ENCODE measurements at places on chromosomes 6 and 20.
A peak's percentile ranks its signal among the peaks of the same experiment; 100 is the strongest.

GRCh38 chr6:83808926-83809325 is 44.2 kb upstream of the RIPPLY2 start:
- DNase-seq, result no peak

DNA sequence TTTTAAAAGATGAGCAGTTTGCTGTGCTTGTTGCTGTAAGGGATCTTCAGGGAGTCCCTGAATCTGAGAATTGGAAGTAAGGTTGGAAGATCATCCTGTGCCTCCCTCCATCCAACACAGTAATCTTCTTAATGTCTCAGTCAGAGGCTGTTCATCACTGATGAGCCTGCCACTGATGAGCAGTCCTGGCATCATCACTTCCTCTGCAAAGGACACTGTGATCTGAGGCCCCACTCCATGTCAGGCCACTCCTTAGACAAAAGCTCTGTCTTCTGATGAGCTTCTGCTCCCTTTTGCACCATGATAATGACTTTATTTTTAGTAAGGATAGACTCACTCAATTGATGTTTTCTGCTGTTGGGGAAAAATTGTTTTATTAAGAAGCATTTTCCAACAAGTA is 121.0 kb downstream of the UST start:
- no peak for DNase-seq

DNA sequence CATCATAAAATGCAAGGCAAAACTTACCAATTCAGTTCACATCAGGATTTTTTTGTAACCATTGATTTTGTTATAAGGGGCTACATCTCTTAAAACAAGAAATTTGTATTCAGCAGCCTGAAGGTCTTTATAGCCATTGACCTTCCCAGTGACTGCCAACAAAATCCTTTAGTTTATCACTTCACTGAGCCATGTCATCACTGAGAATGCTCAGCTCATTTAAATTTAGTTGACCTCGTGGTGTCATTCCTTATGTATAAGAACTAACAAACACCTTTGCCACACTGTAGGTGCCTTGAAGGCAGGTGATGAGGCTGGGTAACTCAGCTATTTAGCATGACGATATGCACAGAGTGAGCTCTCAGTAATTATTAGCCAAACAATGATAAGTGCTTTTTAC is 77.7 kb downstream of the GRM1 start:
- DNase-seq, result no peak

- no peak for DNase-seq
These were observed 15.6 kb downstream of the TP53RK start for GRCh38 chr20:46673394-46674252.

DNA sequence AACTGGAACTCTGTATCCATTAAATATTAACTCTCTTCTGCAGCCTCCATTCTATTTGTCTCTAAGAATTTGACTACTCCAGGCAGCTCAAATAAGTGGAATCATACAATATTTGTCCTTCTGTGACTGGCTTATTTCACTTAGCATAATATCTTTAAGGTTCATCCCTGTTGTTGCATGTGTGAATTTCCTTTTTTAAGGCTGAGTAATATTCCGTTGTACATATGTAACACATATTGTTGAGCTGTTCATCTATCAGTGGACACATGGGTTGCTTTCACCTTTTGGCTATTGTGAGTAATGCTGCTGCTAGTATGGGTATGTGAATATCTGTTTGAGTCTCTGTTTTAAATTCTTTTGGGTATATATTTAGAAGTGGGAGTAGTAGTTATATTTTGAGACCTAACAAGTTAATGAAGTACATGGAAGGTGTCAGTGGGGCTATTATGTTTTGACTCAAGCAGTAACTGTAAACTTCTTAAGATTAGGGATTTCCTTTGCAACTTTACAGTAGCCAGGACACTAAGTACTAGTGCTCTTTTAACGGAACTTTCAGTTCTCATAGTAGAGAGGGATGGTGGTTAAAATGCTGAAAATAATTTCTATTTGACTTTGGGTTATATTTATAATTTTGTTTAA is 29.7 kb upstream of the TMEM217 start:
- no peak for DNase-seq

GRCh38 chr20:25247956-25248785 is at the start of gene PYGB:
Gene PYGB, plus strand, starts transcription at chr20:25248085. Its CDS starts 94 bp downstream, at chr20:25248179.
- peak; percentile 87 for DNase-seq

- no peak for DNase-seq
These were observed 17.3 kb upstream of the ZNF334 start for GRCh38 chr20:46530640-46531039.

DNA sequence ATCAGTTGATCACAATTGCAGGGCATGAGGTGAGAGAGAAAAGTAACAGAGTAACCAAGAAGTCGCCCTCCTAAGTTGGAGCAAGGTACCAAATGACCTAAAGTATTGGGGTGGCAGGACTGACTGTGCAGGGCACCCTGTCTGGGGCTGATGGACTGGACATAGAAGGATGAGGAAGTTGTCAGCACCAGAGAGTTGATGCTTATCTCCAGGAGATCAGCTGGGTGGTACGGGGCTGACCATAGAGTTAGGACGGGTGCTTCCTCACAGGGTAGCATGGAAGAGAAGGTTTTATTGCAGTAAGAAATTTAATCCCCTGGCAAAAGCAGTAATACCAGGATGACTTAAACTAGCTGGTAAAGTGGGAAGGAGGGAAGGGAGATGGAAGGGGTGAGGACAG is 66.7 kb downstream of the TMEM170B start:
- DNase-seq, result no peak

- no peak for DNase-seq
These were observed 79.2 kb downstream of the CBFA2T2 start for GRCh38 chr20:33568868-33569801.

GRCh38 chr6:87944541-87944954 is 103.1 kb upstream of the SPACA1 start:
- DNase-seq, result no peak

- DNase-seq, result no peak
These were observed 188.5 kb upstream of the SNX9 start for GRCh38 chr6:157634546-157634945.

DNA sequence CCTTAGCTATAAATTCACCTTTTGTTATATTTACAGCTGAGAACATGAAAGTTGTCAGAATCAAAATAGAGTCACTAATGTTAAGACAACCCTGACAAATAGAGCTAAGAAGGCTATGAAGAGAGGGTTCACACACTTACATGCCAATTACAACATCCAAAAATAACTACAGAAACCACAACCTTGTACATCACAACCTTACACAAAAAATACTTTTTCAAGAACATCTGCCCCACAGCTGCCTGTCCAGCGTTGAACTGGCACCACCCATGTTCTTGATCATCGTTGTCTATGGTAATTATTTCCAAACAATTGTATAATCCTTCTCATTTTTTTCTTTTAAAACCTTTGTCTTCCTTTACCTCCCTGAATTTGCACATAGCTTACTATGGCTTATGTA is 231.2 kb upstream of the FKBP1C start:
- no peak for DNase-seq

GRCh38 chr6:148271711-148272439 is 70.8 kb upstream of the SASH1 start:
- no peak for DNase-seq

DNA sequence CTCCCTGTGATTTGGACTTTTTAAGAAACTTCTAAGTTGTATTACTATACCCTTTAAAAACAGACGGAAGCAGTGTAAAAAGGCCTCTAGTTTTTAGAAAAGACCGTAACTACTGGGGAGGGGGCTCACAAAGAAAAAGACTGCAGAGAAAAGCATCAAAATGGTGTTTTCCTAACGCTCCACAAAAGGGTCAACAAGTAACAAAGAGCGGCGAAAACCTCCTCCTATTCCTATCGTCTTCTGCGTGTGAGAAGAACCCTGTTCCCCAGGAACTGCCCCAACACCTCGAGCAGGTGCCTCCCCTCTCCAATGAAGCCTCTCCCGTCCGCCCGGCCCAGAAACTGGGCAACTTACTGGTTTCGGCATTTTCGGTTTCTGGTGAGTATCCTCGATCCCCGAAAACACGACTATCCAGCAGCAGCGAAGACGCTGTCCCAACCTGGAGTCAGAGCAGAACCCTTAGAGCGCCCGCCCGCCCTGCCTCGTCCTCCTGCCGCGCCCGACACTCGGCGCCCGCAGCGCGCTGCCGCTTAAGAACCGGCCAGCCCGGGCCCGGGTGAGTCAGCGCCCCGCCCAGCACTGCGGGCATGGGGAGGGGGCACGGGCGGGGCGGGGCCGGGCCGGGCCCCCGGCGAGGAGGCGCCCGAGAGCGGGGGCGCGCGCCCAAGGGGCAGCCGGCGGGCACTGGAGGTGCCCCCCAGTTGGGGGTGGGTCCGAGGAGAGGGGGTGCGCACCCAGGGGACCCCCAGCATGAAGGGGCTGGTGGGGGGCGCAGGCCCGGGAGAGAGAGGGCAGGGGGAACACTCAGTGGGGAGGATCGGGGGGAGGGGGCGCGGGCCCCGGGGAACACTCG is 1.2 kb downstream of the EZR start:
- peak; percentile 88 for DNase-seq

GRCh38 chr20:3794701-3795420 is 1.2 kb upstream of the CDC25B start:
- no peak for DNase-seq

DNA sequence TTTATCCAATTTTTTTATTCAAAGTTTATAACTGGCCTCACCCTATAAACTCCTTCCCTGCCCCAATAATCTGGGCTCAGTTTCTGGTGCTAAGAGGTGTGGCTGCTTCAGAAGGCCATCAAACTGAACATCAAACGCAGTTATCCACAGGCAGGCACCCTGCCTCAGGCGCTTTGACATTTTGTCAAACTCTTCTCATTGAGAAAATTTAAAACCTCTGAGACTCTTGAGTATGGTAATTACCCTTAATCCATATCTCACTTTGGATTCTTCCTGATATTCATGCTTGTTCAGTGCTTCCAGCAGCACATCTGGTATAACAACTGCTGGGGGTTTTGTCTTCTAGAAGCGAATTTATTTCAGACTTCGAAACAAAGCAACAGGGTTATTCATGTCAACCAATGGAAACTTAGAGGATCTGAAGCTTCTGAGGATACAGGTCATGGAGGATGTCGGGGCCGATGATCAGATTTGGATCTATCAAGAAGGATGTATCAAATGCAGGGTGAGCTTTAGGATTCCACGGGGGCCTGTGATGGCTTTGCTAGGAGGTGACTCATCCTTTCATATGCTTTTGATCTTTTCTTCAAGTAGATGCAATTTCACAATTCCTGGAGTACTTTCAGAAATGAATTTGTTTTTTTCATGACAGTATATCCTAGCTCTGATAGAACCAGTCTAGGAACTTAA is 68.2 kb downstream of the RTN4IP1 start:
- no peak for DNase-seq

DNA sequence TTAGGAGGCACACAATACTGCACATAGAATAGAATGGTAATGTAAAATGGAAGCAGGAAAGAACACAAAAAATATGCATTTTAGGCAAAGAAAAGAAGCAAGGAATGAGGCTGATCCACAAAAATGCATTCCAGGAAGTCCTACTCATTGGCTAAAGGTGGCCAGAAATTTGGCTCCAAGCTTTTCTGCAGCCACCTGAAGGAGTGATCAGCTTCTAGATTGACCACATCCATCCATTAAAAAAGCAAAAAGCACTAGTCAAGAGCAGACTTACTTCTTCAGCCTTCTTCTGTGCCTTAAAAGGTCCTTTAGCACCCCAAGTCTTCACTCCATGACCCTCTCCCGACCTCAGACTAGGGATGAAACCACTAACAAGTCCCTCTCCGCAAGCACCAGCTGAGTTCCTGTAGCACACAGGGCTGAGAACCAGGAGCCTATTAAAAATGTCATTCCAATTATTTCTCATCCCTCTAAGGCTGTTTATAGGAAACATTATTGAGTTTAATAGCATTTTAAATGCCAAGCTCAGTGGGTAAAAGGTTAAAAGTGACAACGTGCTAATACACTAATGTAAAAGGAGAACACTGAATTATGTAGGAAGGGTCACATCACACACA is 36.5 kb downstream of the TRAM2 start:
- no peak for DNase-seq

- no peak for DNase-seq
These were observed 931.5 kb upstream of the EYS start for GRCh38 chr6:66638518-66638917.

DNA sequence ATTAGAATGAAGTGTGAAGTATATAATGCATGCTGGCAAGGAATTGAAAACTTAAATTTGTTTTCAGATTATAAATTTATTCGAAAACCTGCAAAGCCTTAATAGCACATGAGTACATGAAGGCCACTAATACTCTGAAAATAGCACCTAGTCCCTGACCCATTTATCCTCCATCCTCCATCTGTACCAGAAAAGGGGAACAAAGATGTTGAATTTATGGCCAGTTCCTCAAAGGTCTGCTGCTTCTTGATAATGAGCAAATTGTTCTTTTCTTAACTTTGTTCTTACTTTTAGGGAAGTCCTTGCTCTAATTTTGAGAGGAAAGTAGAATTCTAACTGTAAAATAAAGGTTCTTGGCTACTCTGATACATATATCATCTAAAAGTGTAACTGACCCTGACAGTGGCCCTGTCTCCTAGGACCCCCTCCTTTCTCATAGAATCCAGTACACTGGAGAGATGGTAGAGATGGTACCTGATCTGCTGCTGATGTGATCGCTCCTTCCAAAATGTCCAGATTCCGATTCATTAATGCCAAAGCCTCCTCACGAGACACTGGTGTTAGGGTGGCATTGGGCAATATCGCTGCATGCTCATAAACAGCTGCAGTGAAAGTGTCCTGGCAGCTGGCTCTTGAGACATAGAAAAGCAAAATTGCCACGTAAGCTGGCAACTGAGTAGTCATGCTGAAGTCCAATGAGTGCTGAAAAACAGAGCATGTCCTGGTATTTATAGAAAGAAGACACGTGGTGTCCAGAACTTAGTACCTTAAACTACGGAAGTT is at the start of gene VNN1:
Gene VNN1 (minus strand): TSS at position 704 of the 783 bp plus-strand sequence. CDS start 20 bp downstream, at position 684.
- no peak for DNase-seq

Measured in 8988T (cell line).